Stomach (tissue), 19 donors: ENCODE measurements at places on chromosomes 7 and 10. TPM values are rescaled to one million over a fixed set of nuclear protein-coding genes. Genes with fewer than 3 reads are reported as not detected.

DNA sequence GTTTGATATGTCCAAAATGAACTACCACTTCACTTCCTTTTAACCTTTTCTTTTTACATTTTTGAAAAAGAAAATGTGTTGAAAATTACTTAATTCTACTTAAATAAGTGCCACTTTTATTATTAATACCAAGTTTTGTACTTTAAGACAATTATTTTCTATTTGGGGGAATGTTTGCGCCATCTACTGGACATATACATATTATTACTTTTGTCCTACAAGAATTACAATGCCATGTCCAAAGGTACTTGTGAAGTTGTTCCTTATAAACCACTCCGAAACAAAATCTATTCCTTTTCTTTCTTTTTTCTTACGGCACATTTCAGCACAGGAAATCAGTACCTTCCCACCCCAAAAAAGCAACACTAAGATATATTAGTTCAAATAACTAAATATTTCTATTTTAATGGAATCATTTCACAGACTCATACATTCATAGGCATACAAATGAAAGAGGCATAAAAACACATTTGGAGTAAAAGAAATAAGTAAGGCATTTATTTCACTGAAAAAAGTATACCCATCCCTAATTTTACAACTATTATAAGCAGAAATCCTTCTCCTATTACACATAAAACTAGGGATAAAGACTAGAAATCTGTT, 169.9 kb downstream of the RNF133 start:
- H3K4me1 ChIP-seq: no peaks in the 10 kb centered on the region
- no peaks in the 10 kb centered on the region for H3K27me3 ChIP-seq
- DNase-seq: no peak
- H3K36me3 ChIP-seq: no peaks in the 10 kb centered on the region

GRCh38 chr10:87547734-87548311, 43.1 kb downstream of the MINPP1 start:
- no peak for DNase-seq
- H3K27me3 ChIP-seq: no peaks in the 10 kb centered on the region
- H3K36me3 ChIP-seq: peaks cover 30% of the 10 kb centered on the region

- no peak for DNase-seq
- no peak overlapping the region for H3K27ac ChIP-seq
- no peak overlapping the region for H3K4me3 ChIP-seq
- H3K27me3 ChIP-seq: no peaks in the 10 kb centered on the region
- no peaks in the 10 kb centered on the region for H3K4me1 ChIP-seq
- no peaks in the 10 kb centered on the region for H3K36me3 ChIP-seq
Measured at GRCh38 chr10:125980521-125981035, 84.2 kb downstream of the FANK1 start.

GRCh38 chr10:58444876-58445275, 59.7 kb downstream of the TFAM start:
- H3K4me1 ChIP-seq: no peaks in the 10 kb centered on the region
- H3K4me3 ChIP-seq: no peak overlapping the region
- H3K36me3 ChIP-seq: no peaks in the 10 kb centered on the region
- H3K27me3 ChIP-seq: no peaks in the 10 kb centered on the region
- no peak for DNase-seq

DNA sequence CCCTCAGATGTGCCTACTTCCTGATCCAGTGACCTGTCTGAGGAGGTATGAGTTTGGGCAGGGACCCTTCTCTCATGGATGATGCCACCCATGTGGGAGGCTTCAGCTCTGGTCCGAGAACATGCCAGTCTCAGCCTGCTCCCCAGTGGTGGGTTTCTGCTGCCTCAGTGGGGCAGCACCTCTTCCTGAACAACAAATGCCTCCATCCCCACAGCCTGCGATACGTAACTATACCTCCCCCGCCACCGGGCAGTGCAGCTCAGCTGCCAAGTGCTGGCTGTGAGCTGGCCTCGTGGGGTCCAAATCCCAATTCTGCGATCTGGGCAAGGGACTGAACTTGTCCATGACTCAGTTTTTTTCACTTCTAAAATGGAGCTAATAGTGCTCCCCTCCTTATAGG, 3.1 kb downstream of the GDF10 start:
- peaks cover 3% of the 10 kb centered on the region for H3K27me3 ChIP-seq
- H3K4me3 ChIP-seq: no peak overlapping the region
- no peaks in the 10 kb centered on the region for H3K36me3 ChIP-seq

Gene ZNF33A
- total RNA-seq: 56.5 TPM

Gene EDRF1
- total RNA-seq: 17.4 TPM

Gene PRSS1
- total RNA-seq: not detected
